ENCODE measurements at places on chromosomes 3 and 15. TPM values are rescaled to one million over a fixed set of nuclear protein-coding genes. Genes with fewer than 3 reads are reported as not detected.

Gene PLCB2
- total RNA-seq = 195 TPM

Gene TTLL13
- total RNA-seq = 0.87 TPM

Gene KLHL40
- not detected for total RNA-seq

Gene ISLR2
- total RNA-seq = not detected

Gene WDR72
- not detected for total RNA-seq

Gene SLC15A2
- total RNA-seq = 2.2 TPM

Gene GP9
- not detected for total RNA-seq

- H3K27ac ChIP-seq = no peak overlapping the region
- H3K4me1 ChIP-seq = peaks cover 16% of the 10 kb centered on the region
- no peak for DNase-seq
- no peak overlapping the region for H3K4me3 ChIP-seq
Measured at GRCh38 chr15:60898896-60899295, 330.2 kb downstream of the RORA start.

GRCh38 chr3:9942164-9942563 is 8.5 kb downstream of the CRELD1 start:
- DNase-seq = no peak
- peaks cover 5% of the 10 kb centered on the region for H3K4me1 ChIP-seq
- no peaks in the 10 kb centered on the region for H3K27me3 ChIP-seq
- peaks cover 14% of the 10 kb centered on the region for H3K36me3 ChIP-seq

DNA sequence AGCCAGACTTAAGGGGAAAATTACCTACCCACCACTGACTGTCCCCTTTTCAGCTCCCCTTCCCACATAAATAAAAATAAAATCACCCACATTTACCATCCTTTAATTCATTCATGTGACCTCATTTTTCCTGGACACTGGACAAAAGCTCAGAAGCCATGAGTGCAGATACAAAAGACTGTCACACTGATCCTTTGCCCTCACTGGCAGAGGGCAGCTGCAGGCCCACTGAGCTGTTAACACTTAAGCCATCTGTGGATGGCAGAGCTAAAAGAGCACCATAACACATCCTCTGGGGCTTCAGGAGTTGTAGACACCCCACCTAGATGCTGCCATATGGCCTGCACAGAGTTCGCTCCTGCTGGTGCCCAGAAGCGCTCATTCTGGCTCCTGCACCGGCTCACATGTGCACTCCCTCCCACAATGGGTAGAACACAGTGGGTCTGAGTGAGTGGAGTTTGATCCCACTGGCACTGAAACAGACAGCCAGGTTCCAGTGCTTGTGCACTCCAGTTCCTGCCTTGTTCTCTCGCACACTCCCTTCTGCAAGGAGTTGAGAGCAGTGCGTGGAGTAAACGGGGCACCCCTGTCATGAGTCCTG is 38.8 kb downstream of the EDC3 start:
- no peak for DNase-seq
- no peak overlapping the region for H3K4me3 ChIP-seq
- H3K27me3 ChIP-seq = no peaks in the 10 kb centered on the region
- no peak overlapping the region for H3K27ac ChIP-seq

GRCh38 chr3:51221959-51222358 is 163.1 kb upstream of the MANF start:
- no peak overlapping the region for H3K4me3 ChIP-seq
- no peaks in the 10 kb centered on the region for H3K4me1 ChIP-seq
- H3K36me3 ChIP-seq = no peaks in the 10 kb centered on the region
- H3K27ac ChIP-seq = no peak overlapping the region
- no peak for DNase-seq

DNA sequence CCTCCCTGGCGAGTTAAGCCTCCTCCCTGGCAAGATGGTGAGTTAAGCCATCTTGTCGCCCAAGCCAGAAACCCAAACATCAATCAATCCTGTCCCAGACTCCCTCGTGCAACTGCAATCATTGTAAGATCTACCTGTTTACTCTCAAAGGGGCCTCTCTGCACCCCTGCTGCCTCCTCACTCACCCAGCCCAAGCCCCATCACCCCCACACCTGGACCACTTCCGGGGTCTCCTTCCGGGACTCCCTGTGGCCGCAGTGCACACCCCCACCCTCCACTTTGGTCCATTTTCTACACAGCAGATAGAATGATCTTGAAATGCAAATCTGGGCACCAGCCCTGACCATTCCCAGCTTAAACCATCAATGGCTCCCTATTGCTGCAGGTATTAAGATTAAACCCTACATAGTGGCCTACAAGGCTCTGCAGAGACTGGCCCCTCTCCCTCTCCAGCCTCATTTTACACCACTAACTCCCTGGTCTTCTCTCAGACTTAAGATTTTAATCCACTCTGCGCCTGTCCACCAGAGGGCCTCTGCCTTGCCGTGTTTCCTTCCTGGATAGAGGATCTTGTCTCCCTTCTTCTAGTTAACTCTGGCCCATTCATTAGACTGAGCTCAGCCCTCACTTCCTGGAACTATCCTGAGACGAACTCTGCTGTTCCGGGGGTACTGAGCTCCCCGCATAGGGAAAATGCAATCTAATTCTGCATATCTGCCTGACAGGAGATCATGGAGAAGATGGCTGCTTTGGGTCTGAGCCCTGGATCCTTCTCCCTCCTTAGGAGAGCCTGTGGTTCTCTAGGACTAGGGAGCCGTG is 41.9 kb upstream of the SLC6A1 start:
- H3K27ac ChIP-seq = no peak overlapping the region
- no peaks in the 10 kb centered on the region for H3K36me3 ChIP-seq
- H3K27me3 ChIP-seq = no peaks in the 10 kb centered on the region
- H3K4me1 ChIP-seq = no peaks in the 10 kb centered on the region
- no peak for DNase-seq

DNA sequence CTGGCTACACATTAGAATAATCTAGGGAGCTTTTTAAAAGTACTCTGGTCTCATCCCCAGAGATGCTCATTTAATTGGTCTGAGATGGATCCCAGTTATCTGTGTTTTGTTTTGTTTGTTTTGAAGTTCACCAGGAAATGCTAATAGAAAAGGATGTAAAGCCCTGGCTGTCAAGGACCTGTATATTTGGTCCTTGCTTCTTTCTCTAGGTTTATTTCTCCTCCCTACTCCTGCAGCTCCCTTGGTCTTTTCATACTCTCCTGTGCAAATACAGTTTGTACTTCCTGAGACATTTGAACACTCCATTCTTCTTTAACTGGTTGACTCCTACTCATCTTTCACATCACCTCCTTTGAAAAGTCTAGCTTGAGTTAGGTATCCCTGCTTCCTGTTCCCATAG is 3.3 kb downstream of the PIK3CA start:
- peaks cover 37% of the 10 kb centered on the region for H3K4me1 ChIP-seq
- H3K27ac ChIP-seq = no peak overlapping the region
- no peak for DNase-seq

DNA sequence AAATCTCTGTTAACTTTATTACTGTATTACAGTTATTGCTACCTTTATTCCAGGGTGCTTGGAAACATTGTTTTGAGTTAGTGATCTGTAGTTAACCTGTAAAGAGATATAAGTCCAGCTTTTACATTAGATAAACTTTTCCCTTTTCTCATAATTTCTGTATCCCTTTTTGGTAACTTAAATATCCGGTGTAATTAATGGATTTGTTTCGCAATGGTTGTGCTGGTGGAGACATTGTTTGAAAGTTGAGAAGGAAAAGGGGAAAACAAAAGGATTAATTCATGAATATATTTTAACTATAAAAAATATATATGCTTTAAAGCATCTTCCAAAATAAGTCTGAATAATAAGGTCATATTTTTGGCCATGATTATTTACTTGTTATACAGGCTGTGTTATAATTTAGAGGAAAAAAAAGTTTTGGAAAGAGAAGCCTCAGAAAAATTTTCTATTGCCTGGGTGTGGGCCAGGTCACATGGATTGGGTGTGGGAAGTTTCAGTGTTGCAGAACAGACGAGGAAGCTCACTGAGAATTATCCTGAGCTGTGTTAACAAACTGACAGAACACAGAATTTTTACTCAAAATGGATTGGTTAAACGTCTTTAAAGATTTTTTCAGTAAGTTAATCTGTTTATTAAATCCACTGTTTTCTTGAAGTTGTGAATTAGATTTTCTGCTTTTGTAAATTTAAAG is 27.7 kb upstream of the IL20RB start:
- no peak overlapping the region for H3K27ac ChIP-seq
- H3K4me3 ChIP-seq = no peak overlapping the region
- H3K36me3 ChIP-seq = peaks cover 44% of the 10 kb centered on the region
- H3K27me3 ChIP-seq = no peaks in the 10 kb centered on the region
- no peak for DNase-seq
- peaks cover 41% of the 10 kb centered on the region for H3K4me1 ChIP-seq

DNA sequence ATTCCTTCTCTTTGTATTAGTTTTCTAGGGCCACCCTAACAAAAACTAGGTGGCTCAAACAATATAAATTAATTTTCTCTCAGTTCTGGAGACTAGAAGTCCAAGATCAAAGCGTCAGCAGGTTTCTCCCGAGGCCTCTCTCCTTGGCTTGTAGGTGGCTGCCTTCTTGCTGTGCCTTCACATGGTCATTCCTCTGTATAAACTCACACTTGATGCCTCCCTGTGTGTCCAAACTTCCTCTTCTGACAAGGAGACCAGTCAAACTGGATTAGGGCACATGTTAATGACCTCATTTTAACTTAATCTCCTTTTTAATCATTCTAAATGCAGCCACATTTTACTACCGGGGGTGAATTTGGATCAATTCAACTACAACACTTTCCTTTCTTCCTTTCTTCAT is 691.1 kb downstream of the DIPK2A start:
- no peak overlapping the region for H3K27ac ChIP-seq
- no peak overlapping the region for H3K4me3 ChIP-seq
- no peak for DNase-seq
- no peaks in the 10 kb centered on the region for H3K36me3 ChIP-seq
- no peaks in the 10 kb centered on the region for H3K4me1 ChIP-seq

DNA sequence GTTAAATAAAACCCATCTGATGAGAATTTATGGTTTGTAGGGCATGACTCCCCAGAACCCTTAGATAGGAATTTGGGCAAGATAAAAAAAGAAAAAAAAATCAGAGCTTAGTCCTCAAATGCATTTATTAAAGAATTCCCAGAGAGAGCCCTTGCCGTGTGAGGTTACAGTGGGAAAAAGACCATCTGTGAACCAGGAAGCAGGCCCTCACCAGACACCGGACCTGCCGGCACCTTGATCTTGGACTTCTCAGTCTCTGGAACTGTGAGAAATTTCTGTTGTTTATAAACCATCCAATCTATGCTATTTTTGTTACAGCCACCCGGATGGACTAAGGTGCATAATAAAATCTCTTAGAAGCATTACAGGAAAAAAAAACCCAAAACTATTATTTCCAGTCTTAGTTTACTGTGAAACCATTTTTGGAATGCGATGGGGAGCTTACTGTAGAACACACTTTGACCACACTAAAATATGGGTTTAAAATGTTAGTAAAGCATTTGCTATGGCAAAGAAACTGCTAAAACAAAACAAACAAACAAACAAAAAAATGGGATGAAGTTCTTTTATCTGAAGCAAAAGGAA is 72.2 kb downstream of the LEKR1 start:
- no peak overlapping the region for H3K4me3 ChIP-seq
- no peak for DNase-seq
- H3K4me1 ChIP-seq = no peaks in the 10 kb centered on the region
- no peak overlapping the region for H3K27ac ChIP-seq

DNA sequence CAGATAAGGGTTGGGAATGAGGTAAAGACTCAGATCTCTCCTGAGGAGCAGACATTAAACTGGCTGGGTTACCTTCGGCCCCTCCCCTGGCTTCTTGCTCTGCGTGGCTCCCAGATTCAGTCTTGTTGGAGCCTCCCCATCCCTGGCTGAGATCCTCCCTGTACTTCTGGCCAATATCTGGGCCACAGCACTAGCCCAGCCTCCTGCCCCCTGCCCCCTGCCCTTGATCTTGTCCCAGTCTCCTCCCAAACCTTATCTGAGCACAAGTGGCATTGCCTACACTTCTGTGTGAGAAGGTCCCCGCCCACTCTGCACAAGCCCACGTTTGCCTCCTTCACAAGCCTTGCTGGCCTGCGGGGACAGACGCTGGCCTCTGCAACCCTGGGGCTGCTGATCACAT is 16.8 kb downstream of the PLA2G4F start:
- H3K27ac ChIP-seq = no peak overlapping the region
- no peak overlapping the region for H3K4me3 ChIP-seq
- no peak for DNase-seq
- H3K27me3 ChIP-seq = no peaks in the 10 kb centered on the region

- no peaks in the 10 kb centered on the region for H3K4me1 ChIP-seq
- H3K4me3 ChIP-seq = no peak overlapping the region
- H3K36me3 ChIP-seq = no peaks in the 10 kb centered on the region
Measured at GRCh38 chr15:92231461-92231860, 162.2 kb upstream of the ST8SIA2 start.

All from activated CD4-positive, alpha-beta T cell treated with anti-CD3 and anti-CD28 coated beads, Interleukin-2, amount 10 ng/mL, durations not matched to agents 7 days and 5 days (primary cell).